ENCODE measurements at places on chromosomes 3 and 15. TPM values are rescaled to one million over a fixed set of nuclear protein-coding genes. Genes with fewer than 3 reads are reported as not detected.

- DNase-seq = no peak
Observed at GRCh38 chr3:183577346-183577745, 21.8 kb upstream of the KLHL6 start.

GRCh38 chr15:85500729-85501128 lies 120.3 kb downstream of the AKAP13 start:
- no peak for DNase-seq

DNA sequence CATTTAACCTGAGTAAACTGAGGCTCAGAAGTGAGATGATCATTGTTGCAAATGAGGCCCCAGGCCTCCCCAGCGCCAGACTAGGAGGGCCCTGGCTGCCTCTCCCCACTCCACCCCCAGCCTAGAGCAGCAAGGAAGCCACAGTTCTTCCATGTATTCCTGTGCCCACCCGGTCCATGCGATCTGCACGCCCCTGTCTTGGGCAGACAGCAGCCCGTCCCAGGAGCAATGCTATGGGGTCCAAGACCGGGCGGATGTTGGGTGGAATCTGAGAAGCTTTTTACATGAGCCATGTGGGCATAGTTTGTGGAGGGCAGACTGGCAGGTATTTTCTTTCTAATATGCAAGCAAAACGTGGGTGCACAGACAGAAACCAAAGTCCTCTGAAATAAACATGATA lies 15.1 kb downstream of the SH2D7 start:
- no peak for DNase-seq

GRCh38 chr3:196821806-196822355 lies 45.8 kb upstream of the SENP5 start:
- DNase-seq = no peak

FEZF2 gene
- not detected for polyA plus RNA-seq

DNA sequence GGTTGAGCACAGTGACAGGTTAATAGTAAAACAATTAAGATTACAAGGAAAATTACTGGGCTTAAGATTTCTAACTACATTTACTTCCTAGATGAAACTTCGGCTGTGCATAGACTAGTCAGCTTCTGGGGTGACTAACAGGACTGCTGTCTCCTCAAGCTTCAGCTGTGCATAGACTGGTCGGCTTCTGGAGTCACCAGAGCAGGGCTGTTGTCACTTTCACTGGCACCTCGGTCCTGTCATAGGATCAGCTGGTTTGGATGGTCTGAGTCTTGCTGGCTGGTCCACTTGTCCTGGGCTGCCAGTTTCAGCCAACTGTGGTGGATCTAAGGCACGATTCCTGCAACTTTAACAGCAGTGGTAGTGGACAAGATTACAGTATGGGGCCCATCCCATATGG lies 23.9 kb upstream of the ACAD9 start:
- no peak for DNase-seq

GRCh38 chr3:108590460-108590859 lies 938 bp downstream of the DZIP3 start:
- no peak for DNase-seq

DNA sequence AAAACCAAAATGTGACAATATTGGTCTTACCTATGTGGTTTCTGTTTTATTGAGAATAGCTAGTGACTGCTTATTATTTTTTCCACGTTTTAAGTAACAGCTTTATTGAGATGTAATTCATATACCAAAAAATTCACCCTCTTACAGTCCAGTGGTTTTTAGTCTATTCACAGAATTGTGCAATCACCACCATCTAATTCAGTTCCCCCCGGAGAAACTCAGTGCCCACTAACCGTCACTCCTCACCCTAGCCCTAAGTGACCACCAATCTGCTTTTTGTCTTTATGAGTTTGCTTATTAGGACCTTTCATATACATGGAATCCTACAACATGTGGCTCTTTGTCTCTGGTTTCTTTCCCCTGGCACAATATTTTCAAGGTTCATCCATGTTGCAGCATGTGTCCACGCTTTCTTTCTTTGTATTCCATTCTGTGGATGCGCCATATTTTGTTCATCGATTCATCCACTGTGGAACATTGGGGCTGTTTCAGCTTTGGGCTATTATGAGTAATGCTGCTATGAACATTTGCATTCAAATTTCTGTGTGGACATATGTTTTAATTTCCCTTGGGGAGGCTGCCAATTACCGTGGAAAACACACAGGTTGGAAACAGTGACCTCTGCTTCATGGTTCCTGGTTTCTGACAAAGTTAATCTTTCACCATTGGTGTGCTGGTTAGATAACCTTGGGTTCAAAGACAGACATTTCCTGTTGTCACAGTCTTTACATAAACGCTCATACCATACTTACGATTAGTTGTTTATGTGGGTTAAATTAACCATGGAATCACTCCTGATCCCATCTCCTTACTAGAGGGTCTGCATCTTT lies 3.2 kb upstream of the BCL2L10 start:
- peak; percentile 47 for DNase-seq

DNA sequence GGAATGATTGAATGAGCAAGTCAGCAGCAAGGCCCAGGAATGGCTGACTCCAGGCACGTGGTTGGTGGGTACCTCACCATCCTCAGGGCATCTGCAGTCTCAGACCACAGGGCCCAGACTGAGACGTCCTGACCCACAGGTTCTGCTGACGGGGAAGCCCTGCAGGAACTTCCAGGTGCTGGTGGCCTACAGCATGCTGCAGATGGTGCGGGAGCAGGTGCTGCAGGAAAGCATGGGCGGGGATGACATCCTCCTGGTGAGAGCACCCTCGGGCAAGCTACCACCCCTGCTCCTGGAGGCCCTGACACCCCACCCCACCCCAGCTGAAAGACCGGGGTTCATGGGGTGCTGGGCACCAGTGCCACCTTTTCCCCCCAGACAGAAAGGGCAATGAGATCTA lies 14.1 kb downstream of the TBC1D21 start:
- no peak for DNase-seq

DNA sequence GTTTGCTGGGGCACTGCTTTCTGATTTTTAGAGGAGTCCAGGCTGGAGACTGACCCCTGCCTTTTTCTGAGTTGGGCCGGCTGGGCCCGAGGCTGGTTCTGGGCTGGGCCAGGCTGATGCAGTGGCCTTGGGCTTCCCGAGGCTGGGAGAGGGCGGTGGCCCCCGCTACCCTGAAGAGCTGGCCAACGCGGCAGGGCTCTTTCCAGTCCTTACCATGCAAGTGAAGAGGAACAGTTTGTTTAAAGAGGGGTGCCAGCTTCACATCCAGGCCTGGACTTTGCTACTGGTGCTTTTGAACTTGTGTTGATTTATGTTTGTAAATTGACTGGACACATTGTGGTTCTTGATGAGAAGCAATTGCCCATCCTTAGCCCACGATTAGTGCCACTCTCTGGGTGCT lies 15.3 kb downstream of the IGF1R start:
- no peak for DNase-seq

DNA sequence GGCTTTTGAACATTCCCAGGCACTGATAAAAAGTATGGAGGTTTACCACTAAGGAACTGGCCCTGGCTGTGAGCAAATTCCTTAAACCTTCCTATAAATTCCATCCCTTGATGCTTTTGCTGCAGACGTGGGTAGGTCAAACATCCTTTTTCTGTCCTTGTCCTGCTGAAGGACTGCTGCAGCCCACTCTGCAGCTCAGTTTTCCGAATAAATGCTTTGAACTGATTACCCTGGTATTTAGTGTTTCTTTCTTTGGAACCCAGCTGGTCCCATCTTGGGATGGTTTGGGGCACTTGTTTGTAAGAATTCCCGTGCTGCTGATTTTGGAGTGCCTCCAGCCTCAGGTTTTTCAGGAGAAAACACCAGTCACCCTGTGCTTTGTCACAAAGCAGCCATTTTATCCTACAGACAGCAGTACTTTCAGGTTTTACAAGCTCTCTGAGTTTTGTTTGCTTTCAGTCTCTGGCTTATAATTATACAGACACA lies 815.9 kb downstream of the VGLL3 start:
- DNase-seq = no peak

- no peak for DNase-seq
Observed at GRCh38 chr3:108389372-108389771, 93.0 kb downstream of the HHLA2 start.

DNA sequence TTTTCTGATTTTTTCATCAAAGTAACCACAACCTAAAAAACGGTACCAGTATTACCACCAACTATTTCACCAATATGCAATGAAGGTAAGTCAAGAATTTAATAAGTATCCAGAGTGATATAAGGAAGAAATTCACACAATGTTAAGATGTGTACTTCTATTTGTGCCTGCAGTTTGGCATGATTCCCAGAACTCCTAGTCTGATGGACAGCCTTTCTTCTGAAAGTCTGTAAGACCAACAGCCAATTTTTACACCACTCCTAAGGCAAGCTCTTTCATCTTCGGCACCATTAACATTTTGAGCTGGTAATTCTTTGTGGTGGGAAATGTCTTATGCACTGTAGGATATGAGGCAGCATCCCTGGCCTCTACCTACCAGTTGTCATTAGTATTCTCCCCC lies 108.3 kb downstream of the VPS13C start:
- no peak for DNase-seq

DNA sequence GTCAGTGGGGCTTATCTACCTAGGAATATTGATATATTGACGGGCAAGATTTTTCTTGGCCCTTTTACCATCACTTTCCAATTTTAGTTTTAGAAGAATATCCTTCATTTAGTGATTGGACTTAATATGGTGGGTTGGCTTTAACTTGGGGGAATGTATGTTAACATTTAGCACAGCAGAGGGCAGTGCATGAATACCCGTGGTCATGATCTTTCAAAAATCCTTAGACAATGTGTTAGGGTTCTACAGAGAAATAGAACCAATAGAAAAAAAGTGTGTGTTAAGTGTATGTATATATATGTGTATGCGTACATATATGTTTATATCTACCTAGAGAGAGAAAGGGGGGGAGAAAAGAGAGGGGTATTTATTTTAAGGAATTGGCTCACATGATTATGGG lies 36.9 kb downstream of the GPR171 start:
- DNase-seq = no peak

- DNase-seq = no peak
Observed at GRCh38 chr3:14523792-14524191, 16.4 kb downstream of the GRIP2 start.

- no peak for DNase-seq
Observed at GRCh38 chr3:89851974-89852621, 744.7 kb downstream of the EPHA3 start.
